ENCODE measurements at places on chromosomes 3 and 15.

DNA sequence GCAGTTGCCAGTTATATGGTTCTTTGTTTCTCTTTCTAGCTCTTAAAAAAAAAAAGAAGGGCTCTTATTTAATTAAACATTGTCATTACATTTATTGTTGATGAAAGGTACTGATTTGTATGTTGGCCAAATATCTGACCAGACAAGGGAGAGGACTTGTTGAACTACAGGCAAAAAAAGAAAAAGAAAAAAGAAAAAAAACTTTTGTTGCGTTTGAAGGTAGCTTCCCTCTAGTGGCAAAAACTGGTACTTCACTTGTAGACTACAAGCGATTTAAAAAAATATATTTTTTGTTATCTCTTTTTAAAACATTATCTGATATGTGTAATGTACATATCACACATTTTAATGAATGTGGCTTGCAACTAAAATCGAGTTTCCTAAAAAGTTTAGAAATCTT lies 280.6 kb downstream of the ROBO2 start:
- DNase-seq = no peak

DNA sequence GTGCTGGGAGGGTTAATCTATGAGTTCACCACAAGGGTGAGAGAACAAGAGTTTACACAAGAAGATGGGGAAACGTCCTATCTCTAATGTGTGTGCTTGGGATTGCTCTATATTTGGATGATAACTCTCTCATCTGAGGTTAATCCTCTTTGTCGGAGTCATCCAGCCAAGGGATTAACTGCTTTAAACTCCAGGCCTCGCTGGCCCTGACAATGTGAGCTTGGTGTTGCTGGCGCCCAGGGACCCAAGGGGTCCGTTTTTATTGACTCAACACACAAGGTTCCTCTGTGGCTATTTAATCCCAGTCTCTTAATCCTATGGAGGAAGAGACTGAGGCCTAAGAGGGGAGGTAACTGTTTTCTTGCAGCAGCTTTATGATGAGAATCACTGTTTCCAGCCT lies 14.2 kb downstream of the SV2B start:
- no peak for DNase-seq

DNA sequence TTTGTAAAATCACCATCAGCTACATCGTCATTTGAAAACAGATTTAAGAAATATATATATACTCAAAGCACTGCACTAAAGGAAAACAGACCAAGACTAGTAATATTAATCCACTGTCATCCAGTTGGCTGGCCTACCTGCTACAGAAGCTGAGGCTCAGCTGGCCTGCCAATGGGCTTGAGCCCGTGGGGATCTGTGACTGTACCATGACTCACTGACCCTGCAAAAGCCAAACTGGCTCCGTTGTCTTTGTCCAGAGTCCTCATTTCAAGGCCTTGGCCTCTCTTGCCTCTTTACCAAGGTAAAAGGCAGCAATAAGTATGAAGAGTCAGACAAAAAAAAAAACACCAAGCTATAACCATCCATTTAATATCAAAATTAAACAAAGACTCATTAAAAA lies 463.5 kb upstream of the RASGRP1 start:
- no peak for DNase-seq

- no peak for DNase-seq
Measured at GRCh38 chr3:18512007-18512406, 86.9 kb upstream of the SATB1 start.

GRCh38 chr3:46272028-46272451 lies 29.8 kb downstream of the CCR3 start:
- DNase-seq = no peak
